HTR-8/SVneo (cell line): ENCODE measurements at places on chromosomes 3 and 15.

GRCh38 chr3:72393455-72393854 lies 454.8 kb downstream of the SHQ1 start:
- DNase-seq = no peak

GRCh38 chr3:179603831-179604230 lies 607 bp downstream of the MRPL47 start:
- DNase-seq = no peak

DNA sequence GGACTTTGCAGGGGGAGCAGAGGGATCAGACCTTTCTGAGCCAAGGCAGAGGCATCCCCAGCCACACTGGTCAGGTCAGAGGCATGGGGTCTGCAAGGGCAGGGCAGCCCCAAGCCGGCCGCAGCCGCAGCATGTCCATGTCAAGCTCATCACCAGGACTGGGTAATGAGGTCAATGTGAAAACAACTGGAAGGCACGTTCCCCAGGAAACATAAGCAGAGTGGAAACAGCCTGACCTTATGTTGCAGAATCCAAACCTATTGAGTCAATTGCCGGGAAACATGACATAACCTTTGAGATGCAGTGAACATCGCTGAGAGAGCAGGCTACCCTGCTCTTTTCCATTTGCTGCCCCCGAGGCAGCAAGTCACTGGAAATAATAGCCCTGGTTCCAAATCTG lies 315.1 kb upstream of the IGF1R start:
- no peak for DNase-seq

- DNase-seq = no peak
Measured at GRCh38 chr3:126679831-126680666, 24.0 kb upstream of the CHCHD6 start.

GRCh38 chr15:91100814-91101607 lies 954 bp downstream of the SV2B start:
- no peak for DNase-seq

GRCh38 chr3:50256978-50257890 lies 11.7 kb upstream of the SEMA3B start:
- DNase-seq = no peak
